ENCODE measurements at places on chromosomes 7 and 10. TPM values are rescaled to one million over a fixed set of nuclear protein-coding genes. Genes with fewer than 3 reads are reported as not detected.

DNA sequence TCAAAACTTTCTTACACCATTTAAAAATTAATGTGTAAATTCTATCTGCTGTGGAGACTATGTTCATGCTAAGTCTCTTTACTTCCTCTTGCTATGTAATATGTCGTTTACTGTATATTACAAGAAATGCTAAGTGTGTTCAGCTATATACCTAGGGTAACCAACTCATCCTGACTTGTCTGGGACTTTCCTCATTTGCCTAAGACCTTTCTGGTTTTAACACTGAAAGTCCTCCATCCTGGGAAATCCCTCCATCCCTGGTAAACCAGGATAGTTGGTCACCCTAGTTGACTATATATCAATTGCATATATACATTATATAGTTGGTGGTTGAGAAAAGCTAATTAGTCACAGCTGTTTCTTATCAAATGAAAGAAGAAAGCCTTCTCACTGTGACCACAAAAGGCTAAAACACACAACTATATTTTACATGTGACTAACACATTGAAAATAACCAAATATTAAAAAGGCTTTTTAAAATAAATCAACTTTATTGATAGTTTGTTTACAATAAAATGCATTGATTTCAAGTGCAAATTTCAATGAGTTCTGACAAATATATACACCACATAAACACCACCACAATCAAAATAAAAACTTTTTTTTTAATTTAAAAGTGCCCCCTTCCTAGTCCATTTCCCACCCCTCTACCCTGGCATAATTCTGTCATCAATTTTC, 167.7 kb upstream of the INHBA start:
- no peak for DNase-seq

GNAT3 gene
- not detected for total RNA-seq

GSTO1 gene
- 211 TPM for total RNA-seq

GRCh38 chr10:125190946-125191345, 30.6 kb upstream of the CTBP2 start:
- no peak for DNase-seq

GRCh38 chr10:96334616-96335526, 23.9 kb downstream of the OPALIN start:
- DNase-seq = peak; percentile 50

GHRHR gene
- not detected for total RNA-seq

LRRD1 gene
- not detected for total RNA-seq

DNA sequence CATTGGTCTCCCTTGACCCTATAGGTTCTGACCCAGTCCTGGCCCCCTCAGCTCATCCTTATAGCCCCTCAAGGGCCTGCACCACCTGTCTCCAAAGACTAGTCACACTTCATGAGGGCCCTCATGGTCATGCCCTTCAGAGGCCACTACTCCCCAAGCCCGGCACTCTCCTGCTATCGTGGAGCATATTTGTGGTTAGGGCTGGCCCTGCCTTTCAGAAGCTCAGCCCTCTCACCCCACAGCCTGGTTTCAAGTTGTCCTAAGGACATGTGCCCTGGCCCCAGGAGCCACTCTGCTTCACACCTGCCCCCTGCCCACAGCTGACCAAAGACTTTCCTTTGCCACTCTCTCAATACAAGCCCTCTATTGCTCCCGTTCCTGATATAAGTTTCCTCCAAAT, 60.3 kb upstream of the LBX1 start:
- no peak for DNase-seq

- DNase-seq = no peak
Measured at GRCh38 chr7:108454317-108454673, 1.9 kb downstream of the NRCAM start.

- no peak for DNase-seq
Measured at GRCh38 chr10:107340326-107340725, 175.8 kb upstream of the SORCS1 start.

- DNase-seq = peak; percentile 60
Measured at GRCh38 chr10:31709028-31709427, 219.6 kb downstream of the ARHGAP12 start.

DNA sequence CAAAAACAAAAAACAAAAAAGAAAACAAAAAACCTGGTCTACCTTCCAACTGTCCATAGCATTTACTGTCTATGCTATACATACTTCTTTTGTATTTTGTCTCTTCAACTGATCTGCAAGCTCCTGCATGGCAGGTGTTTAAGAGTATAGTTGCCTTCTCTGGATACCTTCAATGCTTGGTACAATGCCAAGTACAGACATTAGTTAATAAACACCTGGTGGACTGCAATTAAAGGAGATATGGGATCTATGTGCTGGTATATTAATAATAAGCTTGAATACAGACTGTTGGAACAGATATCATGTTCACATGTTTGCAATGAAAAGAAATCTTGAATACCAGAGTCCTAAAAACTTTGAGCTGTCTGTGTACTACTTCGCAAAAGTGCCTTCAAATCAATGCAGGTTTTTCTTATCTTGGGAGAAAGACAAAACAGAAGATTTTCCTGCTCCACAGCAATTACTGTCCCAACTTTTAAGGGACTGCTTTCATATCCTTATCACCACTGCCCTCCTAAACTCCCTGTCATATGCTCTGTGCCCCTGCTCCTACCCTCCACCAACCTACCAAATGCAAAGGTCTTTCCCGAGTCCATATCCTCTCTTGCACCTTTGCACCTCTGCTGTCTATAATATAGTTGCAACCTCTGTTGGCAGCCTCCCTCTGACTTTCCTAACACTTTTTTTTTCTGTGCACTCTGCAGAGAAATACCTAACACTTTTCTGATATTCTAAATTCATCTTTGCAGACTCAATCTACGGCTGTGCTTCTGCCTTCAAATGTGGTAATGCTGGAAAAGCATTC, 85.1 kb downstream of the DNMBP start:
- DNase-seq = no peak

- DNase-seq = peak; percentile 33
Measured at GRCh38 chr10:99685597-99685967, 26.3 kb downstream of the ENTPD7 start.

DNA sequence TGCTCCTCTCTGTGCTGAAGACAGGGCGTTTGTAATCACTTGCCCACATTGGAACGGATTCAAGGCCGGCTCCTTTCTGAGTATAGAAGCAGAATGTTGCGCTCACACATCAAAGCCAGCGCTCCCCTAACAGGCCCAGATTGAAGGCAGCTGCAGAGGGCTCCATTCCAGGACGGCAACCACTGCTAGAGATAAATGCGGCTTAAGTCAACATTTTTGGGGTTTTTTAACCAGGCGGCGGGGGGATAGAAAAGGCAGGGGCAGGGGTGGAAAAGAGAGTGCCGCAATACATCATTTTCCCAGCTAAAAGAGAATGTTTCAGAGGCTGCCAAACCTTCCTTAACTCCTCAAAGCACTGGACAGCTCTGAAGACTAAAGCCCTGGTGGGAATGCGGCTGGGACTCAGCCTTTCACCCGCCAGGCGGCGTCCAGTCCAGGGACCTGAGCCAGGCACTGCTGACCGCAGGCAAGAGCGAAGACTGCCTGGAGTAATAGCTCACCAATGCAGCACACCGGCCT, 189.6 kb downstream of the TNS3 start:
- no peak for DNase-seq

GRCh38 chr10:59891349-59891748, 15.0 kb downstream of the CCDC6 start:
- no peak for DNase-seq

FKBP6 gene
- total RNA-seq = not detected

GRCh38 chr7:77262316-77262715, 62.7 kb upstream of the FGL2 start:
- no peak for DNase-seq

- DNase-seq = peak; percentile 39
Measured at GRCh38 chr7:29989257-29989995, at the start of gene SCRN1. Gene SCRN1, minus strand, starts transcription at chr7:29989801. Its CDS starts 20,734 bp downstream, at chr7:29969067.

DNA sequence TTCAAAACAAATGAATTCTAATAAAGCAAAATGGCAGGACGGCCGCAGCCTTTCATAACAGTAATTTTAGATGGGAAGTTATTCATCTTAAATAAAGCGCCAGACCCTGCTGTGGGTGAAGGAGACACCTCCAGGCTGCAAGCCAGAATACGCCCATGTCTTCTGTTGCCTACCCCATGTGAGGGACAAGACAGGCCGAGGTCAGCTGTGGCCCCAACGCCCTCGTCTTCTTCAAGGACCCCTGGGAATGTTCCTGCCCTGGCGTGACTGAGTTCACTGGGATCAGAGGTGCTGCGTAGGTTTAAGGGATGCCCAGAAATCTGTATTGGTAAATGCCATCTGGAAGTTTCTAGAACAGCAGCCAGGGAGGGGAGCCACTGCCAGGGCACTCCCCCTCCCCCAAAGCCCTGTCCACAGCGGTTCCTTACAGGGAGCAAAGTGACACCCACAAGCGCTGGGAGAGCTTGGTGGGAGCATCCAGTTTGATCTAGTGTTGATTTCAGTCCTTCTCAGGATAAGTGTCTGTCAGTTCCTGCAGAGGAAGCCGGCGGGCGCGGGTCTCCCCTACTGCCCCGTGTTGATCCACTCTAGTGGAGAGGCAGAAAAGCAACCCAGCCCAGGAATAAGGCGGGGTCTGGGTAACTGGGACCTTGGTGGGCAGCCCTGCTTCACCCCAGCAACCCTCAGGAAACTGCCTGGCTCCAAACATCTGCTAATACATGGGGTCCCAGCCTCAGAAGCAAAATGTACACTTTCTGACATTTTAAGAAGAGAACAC, 20.6 kb downstream of the PAPOLB start:
- no peak for DNase-seq

DNA sequence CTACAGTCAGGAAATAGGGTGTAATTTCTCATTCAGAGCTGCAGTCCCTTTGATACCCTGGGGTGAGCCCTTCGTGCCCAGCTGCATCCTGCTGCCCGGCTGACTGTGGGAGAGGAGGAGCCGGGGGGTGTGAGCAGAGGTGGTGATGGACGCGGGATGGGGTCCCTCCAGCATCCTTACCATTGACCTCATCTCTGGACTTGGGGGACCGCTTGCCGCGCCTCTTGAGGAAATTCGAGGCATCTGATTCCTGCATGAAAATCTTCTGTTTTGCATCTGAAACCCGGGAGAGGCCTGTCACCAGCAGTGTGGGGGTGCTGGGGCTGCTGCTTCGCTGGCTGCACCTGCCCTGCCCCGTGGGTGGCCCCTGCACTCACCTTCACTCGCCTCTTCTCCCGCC, 816 bp downstream of the UCMA start:
- DNase-seq = no peak

RNF32 gene
- total RNA-seq = not detected

- DNase-seq = no peak
Measured at GRCh38 chr7:32266932-32267475, 196.8 kb upstream of the PDE1C start.

GRCh38 chr10:26367771-26368170, 70.4 kb upstream of the APBB1IP start:
- DNase-seq = no peak

DNA sequence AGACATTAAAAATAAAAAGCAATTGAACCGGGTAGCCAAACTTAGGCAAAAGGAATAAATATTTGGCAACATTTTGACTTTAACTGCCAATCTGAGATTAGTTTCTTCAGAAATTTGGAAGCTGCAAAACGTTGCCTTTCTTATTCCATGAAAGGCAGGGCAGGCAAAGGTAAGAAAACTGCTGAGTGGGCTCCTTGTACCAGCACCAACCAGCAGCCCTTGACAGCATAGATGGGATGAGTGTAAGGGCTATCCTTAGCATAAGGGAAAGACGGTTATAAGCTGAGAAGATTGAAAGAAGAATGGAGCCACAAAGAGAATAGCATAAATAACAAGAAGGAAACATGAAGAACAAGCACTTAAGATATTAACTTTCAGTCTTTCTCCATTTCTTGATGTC, 28.6 kb downstream of the AP3M1 start:
- DNase-seq = no peak

HECTD2 gene
- 10.7 TPM for total RNA-seq

DNA sequence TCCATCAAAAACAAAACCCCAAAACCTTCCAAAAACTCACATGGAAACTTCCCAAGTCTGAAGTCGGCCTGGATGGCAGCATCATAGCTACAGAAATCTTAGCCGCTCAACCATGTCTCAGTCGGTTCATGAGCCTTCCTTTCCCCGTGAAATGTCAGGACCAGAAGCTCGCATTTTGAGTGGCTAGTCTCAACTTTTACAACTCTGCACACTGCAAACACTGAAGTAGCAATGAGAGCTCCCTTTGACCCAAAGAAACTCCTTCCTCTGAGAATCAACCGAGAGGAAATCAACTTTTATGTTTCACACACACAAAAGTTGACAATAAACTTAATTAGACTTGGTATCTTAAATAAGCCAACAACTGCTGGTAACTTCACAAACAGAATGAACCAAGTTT, 37.6 kb upstream of the RNF32 start:
- no peak for DNase-seq

- no peak for DNase-seq
Measured at GRCh38 chr7:74376256-74377036, 77.3 kb upstream of the GTF2IRD1 start.

- no peak for DNase-seq
Measured at GRCh38 chr10:111108441-111108840, 31.6 kb downstream of the ADRA2A start.

- DNase-seq = no peak
Measured at GRCh38 chr7:37928878-37929277, 8.4 kb downstream of the EPDR1 start.

DNA sequence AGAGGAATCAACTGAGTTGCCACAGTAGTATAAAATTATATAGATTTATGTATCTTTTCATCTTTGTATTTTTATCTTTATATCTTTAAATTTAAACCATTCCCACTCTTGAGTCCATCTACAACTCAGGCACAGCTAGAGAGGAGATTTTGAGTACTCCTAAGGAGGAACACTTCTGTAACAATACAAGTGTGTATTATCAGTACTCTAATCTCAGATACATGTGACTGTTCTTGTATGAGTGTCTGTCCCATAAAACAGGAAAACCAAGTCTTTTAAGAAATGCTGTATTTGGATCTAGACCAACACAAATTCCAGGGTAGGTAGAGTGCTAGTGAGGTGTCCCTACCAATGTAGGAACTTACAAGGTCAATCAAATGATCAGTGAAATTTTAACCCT, 1428.0 kb upstream of the LRRTM3 start:
- no peak for DNase-seq

- peak; percentile 46 for DNase-seq
Measured at GRCh38 chr10:28177944-28178637, 124.8 kb downstream of the MPP7 start.

All from endothelial cell of umbilical vein (primary cell).